GM04503 (cell line): ENCODE measurements at places on chromosomes 6 and 20.

- no peak for DNase-seq
Observed at GRCh38 chr6:7906741-7907140, 3.8 kb downstream of the TXNDC5 start.

GRCh38 chr6:164546263-164546662, 763.1 kb downstream of the C6orf118 start:
- DNase-seq: no peak

GRCh38 chr6:132483779-132484679, 28.9 kb downstream of the STX7 start:
- DNase-seq: no peak

GRCh38 chr6:105759946-105760345, 326.2 kb upstream of the PRDM1 start:
- no peak for DNase-seq

- no peak for DNase-seq
Observed at GRCh38 chr6:134061440-134061839, 9.0 kb upstream of the SLC2A12 start.

DNA sequence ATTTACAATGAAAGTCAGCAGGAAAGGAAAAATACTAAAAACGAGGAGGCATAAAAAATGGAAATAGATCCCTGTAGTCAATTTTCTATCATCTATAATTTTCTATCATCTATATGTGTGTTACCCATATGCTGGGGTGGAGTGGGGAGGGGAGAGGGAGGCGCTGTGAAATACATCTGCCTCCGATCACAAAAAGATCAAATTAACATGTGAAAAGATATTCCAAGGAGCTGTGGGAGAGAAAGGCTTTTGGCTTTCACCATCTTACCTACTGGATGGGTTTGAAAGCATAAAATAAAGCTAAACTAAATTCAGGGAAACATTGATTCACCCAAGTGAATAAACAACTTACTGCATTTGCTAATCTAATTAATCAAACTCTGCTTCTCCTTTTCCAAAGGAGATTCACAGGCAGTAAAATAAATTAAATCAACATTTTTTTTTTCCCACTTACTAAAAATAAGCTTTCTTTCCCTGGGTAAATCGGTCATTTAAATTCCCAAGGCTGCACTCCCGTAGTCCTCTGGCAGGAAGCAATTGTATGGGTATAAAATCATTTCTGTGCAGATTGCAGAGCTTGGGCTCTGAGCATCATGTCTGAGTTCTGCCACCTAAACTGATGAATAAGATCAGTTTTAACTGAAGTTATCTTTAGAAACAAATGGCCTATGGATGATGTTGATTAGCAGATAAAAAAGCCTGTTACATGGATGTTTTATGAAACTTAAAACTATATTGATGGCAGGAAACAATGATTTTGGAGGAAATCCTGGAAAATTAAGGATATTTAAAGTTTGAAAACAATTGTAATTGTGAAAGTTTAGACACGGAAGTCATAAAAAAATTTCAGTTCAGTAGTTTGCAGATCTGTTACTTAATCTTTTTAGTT, 147.9 kb downstream of the SOX4 start:
- DNase-seq: no peak

DNA sequence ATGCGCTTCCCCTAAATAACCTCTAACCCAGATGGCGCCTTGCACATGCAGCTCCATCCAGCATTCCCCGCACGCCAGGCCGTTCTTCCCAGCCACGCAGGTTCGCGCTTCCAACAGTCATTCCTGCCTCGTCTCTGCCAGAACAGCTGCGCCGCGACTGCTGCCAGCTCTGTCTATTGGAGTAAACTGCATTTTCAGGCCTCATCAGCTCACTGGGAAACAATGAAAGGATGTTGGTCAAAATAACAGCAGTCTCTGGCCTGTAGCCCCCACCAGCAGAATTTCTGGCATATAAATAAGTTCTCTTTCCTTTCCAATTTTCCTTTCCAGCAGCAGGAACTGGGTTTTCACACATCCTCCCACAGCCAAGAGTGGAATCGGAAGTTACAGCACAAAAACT, 14.6 kb downstream of the NRSN1 start:
- DNase-seq: no peak
